Left lobe of liver (tissue), 2 donors: ENCODE measurements at places on chromosomes 6 and 20. TPM values are rescaled to one million over a fixed set of nuclear protein-coding genes. Genes with fewer than 3 reads are reported as not detected.

Gene COX4I2
- not detected for total RNA-seq

Gene FNDC1
- total RNA-seq: 0.10 TPM

Gene PKHD1
- 3.0 TPM for total RNA-seq

Gene ARMC12
- 4.6 TPM for total RNA-seq

Gene SYNDIG1
- not detected for total RNA-seq

GRCh38 chr6:138857775-138858174 is 61.9 kb downstream of the ECT2L start:
- DNase-seq: no peak

- DNase-seq: no peak
Measured at GRCh38 chr20:33235696-33236095, at the start of gene BPIFA1. Gene BPIFA1, plus strand, starts transcription at chr20:33235996. Its CDS starts 1,716 bp downstream, at chr20:33237712.

- no peak for DNase-seq
Measured at GRCh38 chr6:64539917-64540316, 904.3 kb downstream of the PHF3 start.

GRCh38 chr20:41889844-41890224 is 271.7 kb upstream of the CHD6 start:
- DNase-seq: no peak

DNA sequence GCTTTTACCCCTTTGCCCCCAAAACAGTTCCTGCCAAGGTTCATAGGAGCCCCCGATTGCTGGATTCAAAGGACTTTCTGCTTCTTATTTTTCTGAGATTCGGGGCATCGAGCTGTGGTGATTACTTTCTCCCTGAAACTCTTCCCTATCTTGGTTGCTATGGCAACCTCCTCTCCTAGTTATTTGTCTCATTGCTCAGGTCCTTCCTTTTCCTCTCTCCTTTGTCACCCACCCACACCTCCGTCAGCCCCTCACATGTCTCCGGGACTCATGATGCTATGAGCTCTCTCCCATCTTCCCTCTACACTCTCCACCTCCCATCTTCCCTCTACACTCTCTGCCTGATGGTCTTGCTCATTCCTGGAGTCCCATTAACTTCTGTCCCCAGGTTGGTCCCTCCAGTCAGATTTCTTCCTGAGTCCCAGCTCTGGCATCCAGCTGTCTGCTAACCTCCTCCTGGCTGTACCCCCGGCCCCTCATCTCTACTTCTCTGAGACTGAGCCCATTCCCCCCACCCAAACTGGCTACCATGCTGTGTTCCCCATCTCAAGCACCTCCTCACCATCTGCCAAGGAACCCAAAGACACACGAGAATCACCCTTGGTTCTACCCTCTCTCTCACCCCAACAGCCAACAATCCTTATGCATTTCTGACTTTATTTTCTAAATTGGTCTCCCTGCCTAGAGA is 30.2 kb upstream of the NNAT start:
- DNase-seq: no peak

DNA sequence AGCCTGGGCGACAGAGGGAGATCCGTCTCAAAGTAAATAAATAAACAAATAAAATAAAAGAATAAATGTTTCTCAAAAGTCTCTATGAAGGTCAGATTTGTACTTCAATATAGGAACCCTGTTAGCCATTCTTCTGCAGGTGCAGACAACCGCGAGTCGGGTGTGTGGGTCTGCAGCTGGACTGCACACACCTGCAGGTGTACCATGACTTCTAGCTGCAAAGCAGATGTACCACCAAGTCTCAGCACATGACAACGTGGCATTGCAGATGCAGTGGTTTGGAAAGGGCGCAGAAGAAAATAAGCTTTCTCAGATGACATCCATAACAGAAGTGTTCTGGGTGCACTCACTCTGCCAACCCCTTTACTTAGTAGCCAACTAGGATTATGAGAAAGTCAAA is 239.7 kb downstream of the ATXN1 start:
- no peak for DNase-seq

- no peak for DNase-seq
Measured at GRCh38 chr20:56628015-56628872, 862 bp upstream of the TFAP2C start.

GRCh38 chr6:101663100-101663499 is 269.6 kb downstream of the GRIK2 start:
- DNase-seq: no peak

DNA sequence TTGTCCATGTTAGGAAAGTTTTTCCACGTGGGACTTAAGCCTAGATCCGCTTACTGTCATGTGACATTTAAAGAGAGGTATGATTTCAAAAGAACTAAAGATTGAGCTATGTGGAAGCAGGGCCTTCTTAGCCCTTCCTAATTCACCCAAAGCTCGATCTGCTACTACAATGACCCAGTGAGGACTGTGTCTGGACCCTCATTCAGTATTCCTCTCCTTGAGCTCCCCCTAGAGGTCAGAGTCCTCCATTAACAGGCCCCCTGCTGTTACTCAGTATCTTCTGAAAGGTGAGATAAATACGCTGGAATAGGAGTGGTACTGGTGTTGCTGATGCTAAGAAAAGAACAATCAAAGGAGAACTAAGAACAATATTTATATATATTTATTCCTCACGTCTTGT is 414.0 kb downstream of the GJA1 start:
- no peak for DNase-seq

- DNase-seq: no peak
Measured at GRCh38 chr6:155036907-155037306, 41.8 kb downstream of the TIAM2 start.

GRCh38 chr6:54903884-54904283 is 57.3 kb downstream of the FAM83B start:
- no peak for DNase-seq

GRCh38 chr6:15522427-15522826 is 140.4 kb downstream of the DTNBP1 start:
- no peak for DNase-seq

DNA sequence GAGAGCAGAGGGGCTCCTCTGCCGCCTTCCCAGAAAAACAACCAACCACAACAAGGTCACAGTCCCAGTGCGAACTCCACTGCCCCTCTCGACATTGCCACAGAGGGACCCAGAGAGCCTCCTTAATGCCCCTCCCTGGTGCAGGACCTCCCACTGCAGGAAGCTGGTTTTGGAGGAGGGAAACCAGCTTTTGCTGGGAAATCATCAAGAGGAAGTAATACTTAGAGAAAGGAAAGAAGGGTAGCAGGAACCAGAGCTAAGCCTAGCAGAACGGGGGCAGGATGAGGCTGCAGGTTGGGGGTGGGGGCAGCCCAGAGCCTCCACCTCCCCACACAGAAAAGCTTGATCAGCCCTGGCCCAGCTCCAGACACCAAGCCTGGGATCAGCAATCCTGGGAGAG is 37.7 kb upstream of the SIRPA start:
- DNase-seq: no peak

DNA sequence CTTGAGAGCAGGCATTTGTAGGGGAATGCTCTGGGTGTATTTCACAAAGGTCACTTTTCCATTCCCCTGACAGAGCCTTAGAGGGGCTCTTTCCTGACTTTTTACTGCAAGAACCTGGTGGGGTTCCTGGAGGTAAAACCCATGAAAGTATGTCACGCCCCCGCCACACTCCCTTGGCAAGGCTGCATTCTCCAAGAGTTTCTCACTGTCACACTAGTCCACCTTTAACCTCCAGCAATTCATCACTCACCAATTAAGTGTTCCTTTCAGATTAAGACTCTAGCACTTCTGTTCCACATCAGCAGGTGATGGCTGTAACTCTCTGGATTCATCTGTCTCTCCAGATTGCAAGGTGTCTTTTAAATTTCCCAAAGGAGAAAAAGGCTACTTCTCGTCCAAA is 32.7 kb upstream of the NKX2-4 start:
- no peak for DNase-seq

GRCh38 chr20:13493143-13493542 is 145.6 kb downstream of the TASP1 start:
- DNase-seq: no peak
